AG04450 (cell line): ENCODE measurements at places on chromosomes 1 and 21.

GRCh38 chr1:156123356-156124196, 9.1 kb downstream of the LMNA start:
- peak; percentile 95 for DNase-seq

- DNase-seq: no peak
These were observed 21.4 kb upstream of the NADK start for GRCh38 chr1:1799716-1800115.

DNA sequence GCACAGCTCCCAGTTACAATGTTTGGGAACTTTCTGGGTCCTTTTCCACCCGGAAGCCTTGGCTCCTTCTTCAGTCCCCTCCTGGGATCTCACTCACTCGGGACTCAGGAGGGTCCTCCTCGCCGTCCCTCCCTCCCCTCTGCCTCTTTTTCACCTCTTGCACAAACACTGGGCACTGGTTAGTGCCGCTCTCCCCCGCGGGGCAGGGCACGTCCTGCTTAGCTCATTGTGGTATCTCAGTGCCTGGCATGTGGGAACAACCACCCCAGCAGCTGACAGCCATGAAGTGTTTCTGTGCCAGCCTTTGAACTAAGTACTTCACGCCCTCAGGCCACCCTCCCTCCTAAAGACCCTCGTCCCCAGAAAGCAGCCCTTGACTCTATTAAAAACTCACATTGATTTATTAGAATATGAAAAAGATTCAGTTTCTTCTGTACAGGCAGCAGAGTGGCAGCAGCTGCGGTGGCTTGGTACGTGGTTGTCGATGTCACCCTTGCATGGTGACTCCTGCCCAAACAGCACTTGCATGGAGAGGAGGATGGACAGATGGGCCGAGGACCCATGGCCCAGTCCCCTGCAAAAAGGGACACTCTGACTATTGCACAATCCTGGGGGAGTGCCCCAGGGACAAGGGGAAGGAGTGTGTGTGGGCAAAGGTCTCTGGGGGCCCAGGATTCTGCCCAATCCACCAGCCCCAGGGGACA, 56.3 kb downstream of the SLC9A1 start:
- no peak for DNase-seq

GRCh38 chr1:109704173-109704572, 7.9 kb upstream of the GSTM5 start:
- no peak for DNase-seq

DNA sequence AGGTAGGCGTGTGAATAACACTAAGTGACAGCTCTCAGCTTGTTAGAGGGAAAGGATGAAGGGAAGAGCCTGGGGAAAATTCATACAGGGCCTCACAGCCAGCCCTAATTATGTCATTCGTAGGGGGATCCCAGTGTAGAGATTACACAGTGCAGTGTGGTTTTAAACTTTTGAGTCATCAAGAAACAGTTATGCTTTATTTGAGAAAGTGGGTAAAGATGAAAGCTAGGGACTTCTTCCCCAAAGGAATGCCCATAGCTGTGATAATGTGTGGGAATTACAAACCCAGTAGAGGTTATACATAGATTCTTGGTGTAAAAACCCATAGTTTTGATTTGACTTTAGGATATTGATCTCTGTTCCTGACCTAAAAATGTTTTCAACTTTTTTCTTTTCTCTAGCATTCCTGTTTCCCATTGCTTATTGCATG, 1.9 kb downstream of the TTF2 start:
- peak; percentile 29 for DNase-seq

DNA sequence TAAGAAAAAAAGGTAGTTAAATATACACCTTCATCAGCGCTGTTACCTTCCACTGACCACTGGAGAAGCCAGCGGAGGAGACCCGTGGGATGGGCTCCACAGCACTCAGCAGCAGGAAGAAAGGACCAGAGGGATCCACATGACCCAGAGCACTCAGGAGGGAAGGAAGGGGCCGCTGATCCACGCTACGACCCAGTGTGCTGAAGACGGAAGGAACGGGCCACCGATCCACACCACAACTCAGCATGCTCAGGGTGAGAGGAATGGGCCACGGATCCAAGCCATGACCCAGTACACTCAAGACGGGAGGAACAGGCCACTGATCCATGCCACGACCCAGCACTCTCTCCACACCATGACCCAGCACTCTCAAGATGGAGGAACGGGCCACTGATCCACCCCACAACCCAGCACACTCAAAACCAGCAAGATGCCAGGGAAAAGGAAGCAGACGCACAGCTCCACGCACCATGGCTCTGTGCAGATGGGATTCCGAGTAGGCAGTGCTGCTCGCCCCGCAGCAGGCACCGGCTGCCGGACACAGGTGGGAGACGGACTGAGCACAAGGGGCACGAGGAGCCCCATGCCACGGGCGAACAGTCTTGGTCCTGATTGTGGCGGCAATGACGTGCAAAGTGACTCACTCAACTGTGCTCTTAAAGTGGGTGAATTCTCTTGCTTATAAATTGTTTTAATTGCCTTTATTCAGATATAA, 8.7 kb downstream of the WRAP73 start:
- DNase-seq: no peak

- DNase-seq: no peak
These were observed 19.0 kb downstream of the C1orf115 start for GRCh38 chr1:220708936-220709801.

DNA sequence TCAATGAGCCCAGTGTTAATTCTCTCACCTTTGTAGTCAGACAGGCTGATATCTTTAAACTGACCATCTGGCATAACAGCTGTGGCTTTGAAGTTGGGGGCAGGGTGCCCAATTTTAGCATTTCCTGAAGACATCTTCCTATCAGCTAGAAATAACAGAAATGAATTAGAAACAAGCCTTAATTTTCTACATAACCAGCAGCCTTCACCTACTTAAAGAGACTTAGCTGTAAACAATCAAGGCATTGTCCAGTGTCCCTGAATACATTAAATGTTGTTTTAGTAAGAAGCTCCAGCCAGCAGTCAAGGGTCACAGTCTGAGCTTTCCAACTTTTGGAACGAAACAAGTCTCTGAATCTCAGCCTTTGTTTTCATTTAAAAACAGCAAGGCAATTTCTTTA, 2.8 kb downstream of the PRDX1 start:
- no peak for DNase-seq

GRCh38 chr1:91189096-91189495, 167.3 kb upstream of the ZNF644 start:
- DNase-seq: no peak

- peak; percentile 29 for DNase-seq
These were observed 17.8 kb upstream of the TDRD10 start for GRCh38 chr1:154483941-154484803.

DNA sequence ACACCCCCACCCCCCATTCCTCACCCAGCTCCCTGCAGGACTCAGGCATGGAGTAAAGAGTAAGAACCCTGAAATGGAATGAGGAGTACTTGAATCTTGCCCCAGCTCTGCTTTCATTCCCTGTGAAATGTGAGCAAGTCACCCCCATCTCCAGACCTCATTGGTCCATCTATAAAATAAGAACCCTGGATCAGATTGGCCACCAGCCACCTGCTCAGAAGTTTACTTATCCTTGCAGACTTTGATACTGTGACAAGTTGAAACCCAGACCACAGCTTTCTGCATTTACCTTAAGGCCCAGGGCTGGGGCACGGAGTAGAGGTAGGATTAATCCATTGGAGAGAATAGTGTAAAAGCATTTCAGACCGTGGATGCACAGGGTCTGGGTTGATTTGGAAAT, 2.2 kb downstream of the KISS1 start:
- no peak for DNase-seq

DNA sequence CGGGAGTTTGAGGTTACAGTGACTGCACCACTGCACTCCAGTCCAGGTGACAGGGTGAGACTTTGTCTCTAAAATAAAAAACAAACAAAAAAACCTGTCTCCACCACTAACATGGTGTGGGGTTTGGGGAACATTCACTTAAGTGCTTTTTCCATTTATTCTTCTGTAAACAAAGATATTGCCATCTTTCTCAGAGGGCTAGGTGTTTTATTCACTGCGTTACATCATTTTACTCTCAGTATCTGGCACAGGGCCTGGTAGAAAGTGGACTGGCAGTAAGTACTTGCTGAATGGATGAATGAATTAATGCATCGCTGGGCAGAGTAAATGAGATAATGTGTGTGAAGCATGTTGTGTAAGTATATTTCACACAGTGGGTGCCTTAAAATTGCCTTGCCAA, 20.1 kb downstream of the KIAA0040 start:
- no peak for DNase-seq

- DNase-seq: no peak
These were observed 130.3 kb downstream of the GLIS1 start for GRCh38 chr1:53608676-53609075.

- no peak for DNase-seq
These were observed 22.0 kb upstream of the BLACAT1 start for GRCh38 chr1:205477759-205478247.

DNA sequence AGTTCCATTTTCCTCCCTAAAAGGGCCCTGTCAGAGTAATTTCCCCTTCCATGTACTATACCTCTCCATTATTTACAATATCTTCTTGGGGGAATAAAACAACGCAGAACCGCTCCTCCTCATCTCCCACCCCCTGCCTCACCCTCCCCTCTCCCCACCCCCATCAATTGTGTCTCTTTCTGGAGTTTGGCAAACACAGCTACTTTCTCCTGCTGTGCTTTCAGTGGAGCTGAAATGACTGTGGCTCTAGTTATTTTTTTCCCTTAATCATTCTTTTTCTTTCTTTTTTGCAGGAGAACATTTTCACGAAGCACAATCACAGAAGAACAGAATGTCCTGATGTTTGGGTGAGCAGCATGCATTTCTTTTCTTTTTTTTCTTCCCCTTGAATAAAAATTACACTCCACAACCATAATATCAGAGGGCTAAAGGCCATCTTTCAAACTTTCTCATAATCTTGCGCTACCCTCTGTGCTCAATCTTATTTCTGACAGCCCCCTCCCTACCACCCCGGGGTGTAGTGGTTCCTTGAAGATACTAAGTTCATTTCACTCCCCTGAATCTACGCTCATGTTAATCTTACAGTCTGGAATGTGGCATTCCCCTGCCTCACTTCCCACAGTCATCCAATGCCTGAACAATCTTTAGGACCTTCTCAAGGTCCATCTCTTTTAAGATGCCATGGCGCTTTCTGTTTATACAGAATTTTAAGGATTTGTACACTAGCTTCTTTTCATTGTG, 8.8 kb upstream of the PLXNA2 start:
- DNase-seq: no peak

- no peak for DNase-seq
These were observed 13.9 kb upstream of the TRIM33 start for GRCh38 chr1:114524944-114525343.

DNA sequence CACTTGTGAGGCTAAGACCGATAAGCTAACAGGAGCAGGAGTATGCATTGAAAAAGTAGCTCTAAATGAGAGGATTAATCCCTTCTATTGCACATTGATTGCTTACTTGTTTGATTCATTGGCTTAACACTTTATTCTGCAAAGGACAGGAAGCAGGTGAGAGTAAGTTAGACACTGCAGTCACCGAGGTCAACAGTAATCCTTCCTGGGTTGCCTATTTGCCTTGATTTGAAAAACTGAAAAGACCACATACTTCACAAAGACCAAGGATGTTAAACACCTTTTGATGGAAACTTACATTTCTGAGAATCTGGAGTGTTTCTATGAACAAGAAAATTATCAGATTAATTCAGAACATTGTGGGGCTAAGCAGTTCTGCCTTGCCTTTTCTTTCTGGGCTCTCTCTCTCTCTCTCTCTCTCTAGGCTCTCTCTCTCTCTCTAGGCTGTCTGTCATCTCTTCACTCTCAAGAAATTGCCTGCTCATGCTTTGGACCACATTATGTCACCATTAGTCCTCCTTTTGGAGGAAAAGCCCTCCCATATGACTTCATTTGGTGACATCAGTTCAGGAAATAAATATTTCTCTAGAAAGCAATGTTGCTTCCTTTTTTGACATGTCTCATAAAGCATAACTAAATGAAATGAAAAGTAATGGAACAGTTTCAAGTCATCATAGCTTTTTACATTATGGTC, 103.8 kb downstream of the TNFSF18 start:
- no peak for DNase-seq

DNA sequence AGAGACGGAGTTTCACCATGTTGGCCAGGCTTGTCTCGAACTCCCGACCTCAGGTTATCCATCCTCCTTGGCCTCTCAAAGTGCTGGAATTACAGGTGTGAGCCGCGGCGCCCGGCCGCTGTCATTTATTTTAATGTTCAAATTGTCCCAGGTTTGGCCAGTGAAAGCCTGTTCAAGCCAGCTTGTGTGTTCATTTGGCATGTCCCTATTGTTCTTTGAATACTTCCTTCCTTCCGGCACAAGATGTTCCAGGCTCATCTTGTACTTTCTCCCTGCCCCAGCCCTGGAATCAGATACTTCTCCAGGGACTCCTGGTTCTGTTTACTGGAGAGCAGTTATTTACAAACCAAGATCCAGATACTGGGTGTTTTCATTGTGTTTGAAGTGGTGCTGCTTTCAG, 37.0 kb downstream of the ZBTB8B start:
- no peak for DNase-seq

- DNase-seq: no peak
These were observed 100.0 kb downstream of the SLC25A24 start for GRCh38 chr1:108100148-108100547.

DNA sequence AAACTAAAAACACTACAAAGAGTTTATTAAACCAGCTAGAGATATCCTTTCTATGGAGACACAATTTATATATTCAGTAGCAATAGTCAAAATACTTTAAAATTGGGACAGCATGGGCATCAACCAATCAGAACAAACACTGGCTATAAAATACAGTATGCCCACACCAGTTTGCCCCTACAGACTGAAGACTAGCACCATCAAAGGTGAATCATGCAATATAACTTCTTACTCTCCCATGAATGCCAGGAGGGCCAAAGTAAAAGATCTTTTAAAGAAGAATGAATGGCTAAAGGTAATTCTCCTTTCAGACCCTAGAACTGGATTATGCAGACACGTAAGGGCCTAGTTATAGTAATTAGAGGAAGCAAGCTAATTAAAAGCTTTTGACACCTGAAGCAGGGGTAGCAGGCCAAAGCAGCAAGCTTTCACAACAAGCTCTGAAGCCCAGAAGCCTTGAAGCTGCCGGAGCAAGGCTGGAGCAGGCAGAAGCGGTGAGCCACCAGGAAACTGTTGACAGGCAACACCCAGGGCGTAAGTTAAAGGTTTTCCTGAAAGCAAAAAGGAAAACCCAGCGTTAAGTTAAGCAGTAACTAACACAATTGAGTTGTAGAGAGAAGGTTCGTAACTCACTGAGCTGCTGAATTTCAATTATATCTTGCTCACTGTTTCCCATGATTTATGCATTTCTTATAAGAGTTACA, 99.3 kb downstream of the CDC42BPA start:
- no peak for DNase-seq
